ENCODE measurements at places on chromosomes 6 and 20.

DNA sequence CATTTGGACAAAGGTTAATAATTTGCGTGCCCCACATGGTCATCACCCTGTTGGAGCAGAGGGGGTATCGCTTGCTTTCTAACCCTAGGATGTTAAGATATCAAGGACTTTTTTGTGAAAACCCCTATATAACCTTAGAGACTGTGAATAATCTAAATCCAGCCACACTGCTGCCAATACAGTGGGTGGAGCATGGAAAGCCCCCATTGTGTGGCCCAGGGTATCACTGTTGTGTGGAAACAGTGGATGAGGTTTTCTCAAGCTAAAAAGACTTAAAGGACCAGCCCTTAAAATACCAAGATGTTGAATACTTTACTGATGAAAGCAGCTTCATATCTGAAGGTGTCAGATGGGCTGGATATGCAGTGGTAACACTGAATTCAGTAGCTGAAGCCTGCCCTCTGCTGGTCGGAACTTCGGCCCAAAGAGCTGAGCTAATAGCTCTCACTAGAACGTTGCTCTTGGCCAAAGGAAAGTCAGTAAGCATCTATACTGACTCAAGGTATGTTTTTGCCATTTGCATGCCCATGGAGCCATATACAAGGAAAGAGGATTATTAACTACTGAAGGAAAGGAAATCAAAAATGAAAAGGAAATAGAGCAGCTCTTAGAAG, 695.2 kb downstream of the PHF3 start:
- DNase-seq, result peak; percentile 74

- DNase-seq, result no peak
Observed at GRCh38 chr6:139600919-139601475, 226.5 kb upstream of the CITED2 start.

DNA sequence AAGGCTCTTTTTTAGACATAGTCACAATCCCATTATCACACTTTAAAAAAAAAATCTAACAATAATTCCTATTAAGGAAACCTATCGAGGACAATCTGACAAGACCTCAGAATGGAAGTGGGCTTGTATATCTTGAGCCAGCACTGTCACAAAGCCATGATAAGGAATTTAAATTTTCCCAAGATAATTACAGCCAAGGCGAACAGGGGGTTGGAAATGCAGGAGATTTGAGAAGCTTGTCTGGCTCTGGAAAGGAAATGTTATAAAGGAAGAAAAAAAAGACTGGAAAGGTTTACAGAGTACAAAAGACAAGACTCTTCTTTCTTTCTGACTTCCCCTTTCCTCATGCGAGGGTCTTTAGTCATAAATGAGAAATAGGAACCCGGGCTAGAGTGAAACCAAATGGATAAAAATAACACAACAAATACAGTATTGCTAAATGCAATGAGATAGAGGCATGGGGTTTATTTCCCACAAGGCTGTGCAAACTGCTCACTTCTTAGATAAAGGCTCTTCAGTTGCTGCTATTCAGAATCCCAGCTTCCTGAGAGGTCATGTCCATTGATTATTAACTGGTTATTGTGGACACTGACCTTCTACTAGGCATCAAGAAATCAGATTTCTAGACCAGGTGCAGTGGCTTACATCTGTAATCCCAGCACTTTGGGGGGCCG, 13.4 kb upstream of the GHRH start:
- DNase-seq, result no peak

- DNase-seq, result no peak
Observed at GRCh38 chr6:52475307-52475706, 55.2 kb downstream of the EFHC1 start.

DNA sequence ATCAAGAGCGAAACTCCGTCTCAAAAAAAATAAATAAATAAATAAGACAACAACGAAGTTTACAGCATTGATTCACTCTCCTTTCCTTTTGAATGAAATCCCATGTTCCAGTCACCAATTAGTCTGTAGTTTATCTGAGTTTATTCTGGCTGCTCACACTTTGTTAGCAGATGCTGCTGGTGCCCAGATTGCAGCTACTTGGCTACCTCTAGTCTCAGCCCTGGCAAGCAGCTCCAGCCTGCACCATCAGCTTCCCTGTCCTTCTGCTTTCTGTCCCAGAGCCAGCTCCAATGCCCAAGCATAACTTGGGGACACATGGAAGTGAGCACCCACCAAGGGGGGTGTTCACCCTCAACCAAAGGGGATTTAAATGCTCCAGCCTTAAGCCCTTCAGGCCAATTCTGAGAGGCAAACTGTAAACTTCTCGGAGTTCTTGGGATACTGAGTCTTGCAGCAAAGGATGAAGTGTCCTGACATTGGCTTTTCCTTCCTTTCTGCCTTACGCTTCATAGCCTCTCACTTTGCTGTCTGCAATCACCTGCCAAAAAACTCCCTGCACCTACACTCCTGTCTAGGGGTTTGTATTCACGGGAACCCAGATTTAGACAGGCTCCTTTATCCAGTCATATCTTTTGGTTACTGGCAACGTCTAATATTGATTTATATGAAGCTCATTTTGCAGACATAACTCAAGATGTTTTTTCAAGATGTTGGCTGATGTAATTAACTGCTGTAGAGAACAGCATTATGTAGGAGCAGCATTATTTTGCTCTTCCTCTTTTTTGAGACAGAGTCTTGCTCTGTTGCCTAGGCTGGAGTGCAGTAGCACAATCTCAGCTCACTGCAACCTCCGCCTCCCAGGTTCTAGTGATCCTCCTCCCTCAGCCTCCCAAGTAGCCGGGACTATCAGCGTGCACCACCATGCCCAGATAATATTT, 9.8 kb upstream of the TASP1 start:
- no peak for DNase-seq

GRCh38 chr6:113466526-113466925, 390.6 kb upstream of the MARCKS start:
- DNase-seq, result no peak

GRCh38 chr6:111944541-111944940, 71.3 kb upstream of the FYN start:
- DNase-seq, result no peak

- no peak for DNase-seq
Observed at GRCh38 chr6:24307881-24308280, 50.0 kb downstream of the DCDC2 start.

DNA sequence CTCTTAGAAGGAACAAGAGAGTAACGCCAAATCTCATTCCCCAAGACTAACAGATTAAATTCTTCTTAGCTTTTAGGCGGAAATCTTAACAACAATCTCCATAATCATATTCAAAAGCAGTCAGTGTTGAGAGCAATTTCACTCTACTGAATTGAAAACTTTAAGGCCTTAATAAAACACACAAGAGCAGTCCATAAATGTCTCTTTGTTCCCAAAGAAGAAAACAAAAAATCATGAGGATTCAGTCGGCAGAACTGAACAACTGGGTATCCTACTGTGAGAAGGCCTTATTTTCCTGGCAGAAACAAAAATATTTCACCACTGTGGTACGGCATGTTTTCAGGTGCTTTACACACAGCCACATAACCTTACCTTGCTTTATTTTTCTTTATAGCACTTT, 14.4 kb downstream of the ABHD12 start:
- no peak for DNase-seq

- no peak for DNase-seq
Observed at GRCh38 chr6:38996676-38997075, 51.9 kb upstream of the GLP1R start.

- DNase-seq, result no peak
Observed at GRCh38 chr20:9035126-9035525, 33.8 kb upstream of the PLCB4 start.

GRCh38 chr20:15176929-15177328, 839.5 kb upstream of the FLRT3 start:
- DNase-seq, result no peak

GRCh38 chr6:108113557-108114519, 39.3 kb upstream of the OSTM1 start:
- peak; percentile 57 for DNase-seq

GRCh38 chr6:61210549-61210948, 1075.5 kb downstream of the KHDRBS2 start:
- DNase-seq, result no peak

GRCh38 chr6:150929416-150929815, 63.9 kb downstream of the MTHFD1L start:
- DNase-seq, result no peak

GRCh38 chr20:56860413-56860812, 231.3 kb downstream of the TFAP2C start:
- no peak for DNase-seq

GRCh38 chr6:3888153-3888957, 39.2 kb downstream of the FAM50B start:
- DNase-seq, result no peak

GRCh38 chr20:60171313-60171712, 213.1 kb downstream of the CDH26 start:
- DNase-seq, result no peak

GRCh38 chr6:164505425-164505824, 804.0 kb downstream of the C6orf118 start:
- DNase-seq, result no peak

GRCh38 chr6:111952274-111952673, 79.0 kb upstream of the FYN start:
- DNase-seq, result no peak

DNA sequence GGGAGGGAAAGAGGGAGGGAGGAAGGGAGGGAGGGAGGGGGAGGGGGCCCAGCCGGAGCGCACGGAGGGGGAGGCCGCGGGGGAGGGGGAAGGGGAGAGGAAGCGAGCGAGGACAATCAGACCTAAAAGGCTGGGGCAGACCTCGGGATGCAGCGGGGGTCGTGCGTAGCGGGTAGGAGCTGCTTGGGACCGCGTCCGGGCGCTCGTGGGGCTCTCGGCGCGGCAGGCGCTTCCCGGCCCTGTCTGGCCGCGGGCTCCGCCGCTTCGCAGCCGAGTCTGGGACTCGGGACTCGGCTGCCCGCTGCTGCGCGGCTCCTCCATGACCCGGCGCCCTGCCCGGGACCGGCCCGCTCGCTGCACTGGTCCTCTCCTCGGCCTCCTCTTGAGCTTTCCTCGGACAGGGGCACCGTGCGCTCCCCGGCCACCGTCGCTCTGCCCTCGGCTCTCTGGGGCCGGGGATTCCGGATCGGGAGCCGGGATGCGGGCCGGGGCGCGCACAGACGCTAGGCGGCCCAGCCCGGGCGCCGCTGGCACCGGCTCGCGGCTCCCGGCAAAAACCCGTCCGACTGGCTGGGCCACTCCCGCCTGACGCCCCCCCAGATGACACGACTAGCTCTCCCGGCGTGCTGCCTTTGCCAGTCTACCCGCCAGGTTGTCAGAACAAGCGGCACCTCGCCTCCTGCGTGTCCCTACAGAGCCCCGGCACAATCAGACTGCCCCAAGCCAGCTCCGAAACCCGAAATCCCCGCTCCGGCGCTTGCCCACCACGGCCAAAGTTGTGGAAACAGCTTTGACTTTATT, 2.2 kb downstream of the TFAP2A start:
- DNase-seq, result no peak

GRCh38 chr6:98574984-98575383, 259.4 kb upstream of the POU3F2 start:
- no peak for DNase-seq

DNA sequence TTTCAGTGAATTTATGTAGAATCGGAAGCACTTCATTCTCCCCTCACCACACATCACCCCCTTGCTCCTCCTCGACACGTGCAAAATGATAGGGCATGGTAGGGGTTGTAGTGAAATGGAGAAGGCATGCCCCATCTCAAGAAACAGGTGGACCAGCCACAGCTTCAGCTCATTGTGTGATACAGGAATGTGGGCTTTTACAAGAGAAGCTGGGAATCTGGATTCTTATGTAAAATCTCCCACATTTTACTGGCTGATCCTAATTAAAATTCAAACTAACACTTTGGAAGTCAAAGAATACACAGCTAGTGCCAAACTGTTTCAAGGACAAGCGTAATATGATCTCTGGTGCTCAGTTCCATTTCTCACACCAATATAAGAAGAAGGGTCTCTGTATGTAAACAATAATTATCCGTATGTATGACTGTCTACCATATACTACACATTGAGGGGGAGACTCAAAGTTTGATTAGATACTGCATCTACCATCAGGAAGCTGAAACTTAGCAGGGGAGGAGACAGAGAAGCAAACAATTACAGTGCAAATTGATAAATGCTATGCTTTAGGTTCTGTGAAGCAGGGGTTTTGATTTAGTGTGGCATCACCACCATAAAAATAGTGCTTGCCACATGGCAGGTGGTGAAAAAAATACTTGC, 24.3 kb upstream of the KIAA0408 start:
- DNase-seq, result no peak

- no peak for DNase-seq
Observed at GRCh38 chr20:57007171-57007540, 259.3 kb downstream of the BMP7 start.

- DNase-seq, result no peak
Observed at GRCh38 chr20:59729506-59729905, 125.2 kb downstream of the PHACTR3 start.

GRCh38 chr20:16390991-16391390, 182.3 kb downstream of the KIF16B start:
- no peak for DNase-seq

GRCh38 chr6:89139509-89140346, 6.1 kb upstream of the PM20D2 start:
- no peak for DNase-seq

DNA sequence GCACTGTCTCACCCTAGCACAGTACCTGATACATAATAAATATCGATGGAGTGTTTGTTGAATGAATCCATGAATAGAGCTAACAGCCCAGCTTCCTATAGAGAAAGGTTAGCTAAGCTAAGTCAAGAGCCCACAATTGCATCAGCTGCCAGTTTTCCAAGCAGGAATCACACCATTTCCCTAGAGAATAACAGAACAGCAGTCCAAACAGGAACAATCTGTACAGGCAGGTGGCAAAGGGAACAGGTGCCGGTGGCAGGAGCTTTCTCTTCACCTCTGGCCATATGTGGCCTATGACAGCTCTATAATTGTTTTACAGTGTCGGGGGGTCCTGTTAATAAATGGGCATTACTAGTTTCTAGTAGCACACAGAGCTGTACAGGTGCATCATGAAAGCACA, 38.8 kb downstream of the ISM1 start:
- no peak for DNase-seq

GRCh38 chr20:57211908-57212533, 54.4 kb downstream of the BMP7 start:
- DNase-seq, result no peak

Measured in endothelial cell (in vitro differentiated cells).